ENCODE measurements at places on chromosomes 2 and 18. TPM values are rescaled to one million over a fixed set of nuclear protein-coding genes. Genes with fewer than 3 reads are reported as not detected.

DNA sequence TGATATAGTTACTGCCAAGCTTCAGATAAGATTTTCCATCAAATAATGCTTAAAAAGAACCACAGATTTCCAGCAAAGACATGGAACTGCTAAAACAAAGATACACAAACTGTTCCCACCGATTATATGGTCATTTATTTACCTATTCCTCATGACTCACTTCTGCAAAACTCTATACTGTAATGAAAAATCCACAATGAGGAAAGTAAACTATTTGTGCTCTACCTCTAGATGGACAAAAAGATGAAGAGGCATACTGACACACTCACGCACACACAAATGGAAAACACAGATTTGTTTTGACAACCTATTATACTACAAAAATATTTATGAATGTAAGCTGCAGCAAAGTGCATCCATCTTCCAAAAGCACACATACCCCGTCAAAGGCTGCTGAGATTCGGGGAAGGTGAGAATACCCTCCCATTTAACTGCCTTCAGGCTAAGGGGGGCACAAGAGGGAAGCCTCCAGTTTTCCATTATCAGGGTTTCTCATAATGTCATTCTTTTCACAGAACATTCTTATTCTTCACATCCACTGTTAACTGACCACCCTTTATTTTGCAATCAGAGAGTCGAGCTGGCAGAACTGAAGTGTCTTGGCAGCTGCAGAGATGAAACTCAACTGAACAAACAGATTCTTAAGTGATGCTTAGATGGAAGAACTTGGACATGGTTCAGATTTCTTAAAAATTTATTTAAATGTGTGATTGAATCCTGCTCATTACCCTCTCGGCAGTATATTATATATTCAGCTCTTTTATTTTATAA, 115.9 kb upstream of the TANK start:
- H3K27me3 ChIP-seq = no peaks in the 10 kb centered on the region
- no peaks in the 10 kb centered on the region for H3K4me1 ChIP-seq
- H3K27ac ChIP-seq = no peak overlapping the region
- H3K4me3 ChIP-seq = no peak overlapping the region
- no peaks in the 10 kb centered on the region for H3K36me3 ChIP-seq

- H3K36me3 ChIP-seq = no peaks in the 10 kb centered on the region
- no peak overlapping the region for H3K4me3 ChIP-seq
- H3K27ac ChIP-seq = no peak overlapping the region
Observed at GRCh38 chr2:168895771-168896170, 5.3 kb upstream of the G6PC2 start.

- no peak overlapping the region for H3K4me3 ChIP-seq
- DNase-seq = no peak
- no peak overlapping the region for H3K27ac ChIP-seq
- H3K36me3 ChIP-seq = no peaks in the 10 kb centered on the region
Observed at GRCh38 chr2:112980537-112980936, 2.7 kb downstream of the IL36G start.

DNA sequence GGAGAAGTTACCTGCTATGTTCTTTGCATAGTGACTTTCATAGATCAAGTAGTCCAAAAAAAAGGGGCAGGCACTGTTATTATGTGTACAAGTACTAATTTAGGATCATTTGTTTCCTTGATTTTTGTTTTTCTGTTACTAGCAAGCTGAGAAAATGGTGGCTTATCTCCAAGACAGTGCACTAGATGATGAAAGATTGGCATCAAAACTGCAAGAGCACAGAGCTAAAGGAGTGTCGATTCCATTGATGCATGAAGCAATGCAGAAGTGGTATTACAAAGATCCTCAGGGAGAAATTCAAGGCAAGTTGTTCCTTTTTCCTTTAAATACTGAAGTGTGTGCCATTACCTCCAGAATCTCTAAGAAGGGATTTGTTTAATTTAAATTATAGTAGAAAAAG, 19.6 kb upstream of the KCNJ13 start:
- H3K4me3 ChIP-seq = no peak overlapping the region
- no peaks in the 10 kb centered on the region for H3K4me1 ChIP-seq
- H3K36me3 ChIP-seq = peaks cover 58% of the 10 kb centered on the region
- H3K27me3 ChIP-seq = no peaks in the 10 kb centered on the region

DNA sequence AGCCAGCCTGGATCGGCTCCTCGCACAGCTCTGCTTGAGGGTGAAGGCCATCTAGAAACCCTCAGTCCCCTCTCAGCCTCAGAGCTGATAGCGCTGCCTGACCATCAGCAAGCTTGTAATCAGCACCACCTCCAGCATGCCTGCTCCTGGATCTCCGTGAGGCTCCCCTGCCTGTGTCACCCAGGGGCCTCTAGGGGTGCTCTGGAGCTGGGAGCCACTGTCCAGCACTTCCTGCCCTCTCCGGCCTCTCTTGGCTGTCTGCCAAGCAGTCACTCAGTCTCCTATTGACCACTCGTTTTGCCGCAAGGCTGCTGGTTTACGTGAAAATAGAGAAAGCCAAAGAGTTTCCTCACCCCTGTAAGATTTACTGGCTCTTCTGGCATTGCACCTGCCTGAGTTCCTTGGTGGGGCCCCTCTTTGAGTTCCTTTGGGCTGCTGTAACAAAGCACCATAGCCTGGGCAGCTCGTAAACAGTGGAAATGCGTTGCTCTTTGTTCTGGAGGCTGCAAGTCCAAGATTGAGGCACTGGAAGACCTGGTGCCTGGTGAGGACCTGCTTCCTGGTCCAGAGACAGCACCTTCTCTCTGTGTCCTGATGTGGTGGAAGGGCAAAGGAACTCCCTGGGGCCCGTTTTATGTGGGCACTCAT, 17.9 kb downstream of the CAPN10 start:
- H3K4me1 ChIP-seq = no peaks in the 10 kb centered on the region
- no peaks in the 10 kb centered on the region for H3K36me3 ChIP-seq
- H3K4me3 ChIP-seq = no peak overlapping the region
- no peak overlapping the region for H3K27ac ChIP-seq

GRCh38 chr2:121284463-121285449, at the start of gene TFCP2L1:
Gene TFCP2L1 (minus strand): TSS chr2:121285202. CDS start chr2:121285109, 93 bp downstream.
- H3K27me3 ChIP-seq = peaks cover 4% of the 10 kb centered on the region
- no peaks in the 10 kb centered on the region for H3K36me3 ChIP-seq
- H3K27ac ChIP-seq = no peak within 1 kb of the TSS
- DNase-seq = peak; percentile 42
- peak within 1 kb of the TSS; percentile 28 for H3K4me3 ChIP-seq

GRCh38 chr2:205293559-205293958, 388.7 kb upstream of the NRP2 start:
- H3K4me1 ChIP-seq = no peaks in the 10 kb centered on the region
- no peak overlapping the region for H3K4me3 ChIP-seq
- DNase-seq = no peak
- H3K27ac ChIP-seq = no peak overlapping the region
- H3K27me3 ChIP-seq = no peaks in the 10 kb centered on the region

DNA sequence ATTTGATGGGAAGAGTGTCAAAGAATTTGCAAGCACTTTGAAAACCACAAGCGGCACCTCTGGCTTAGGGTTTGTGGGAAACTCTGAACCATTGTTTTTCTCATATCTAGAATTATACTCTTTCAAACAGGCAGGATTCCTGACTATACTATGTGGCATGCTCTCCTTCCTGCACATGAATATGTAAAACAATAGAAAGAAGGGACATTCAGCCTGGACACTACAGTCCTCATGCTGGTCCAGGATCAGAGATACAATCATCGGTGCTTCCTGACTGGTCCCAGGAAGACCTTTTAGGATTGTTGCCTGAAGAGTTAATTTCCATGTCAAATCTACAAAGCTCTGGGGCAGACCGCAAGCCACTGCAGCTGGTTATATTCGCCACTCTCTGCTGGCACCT, 55.7 kb upstream of the RASGRP3 start:
- no peak overlapping the region for H3K4me3 ChIP-seq
- no peak for DNase-seq
- H3K27ac ChIP-seq = no peak overlapping the region
- no peaks in the 10 kb centered on the region for H3K36me3 ChIP-seq
- H3K27me3 ChIP-seq = no peaks in the 10 kb centered on the region

DNA sequence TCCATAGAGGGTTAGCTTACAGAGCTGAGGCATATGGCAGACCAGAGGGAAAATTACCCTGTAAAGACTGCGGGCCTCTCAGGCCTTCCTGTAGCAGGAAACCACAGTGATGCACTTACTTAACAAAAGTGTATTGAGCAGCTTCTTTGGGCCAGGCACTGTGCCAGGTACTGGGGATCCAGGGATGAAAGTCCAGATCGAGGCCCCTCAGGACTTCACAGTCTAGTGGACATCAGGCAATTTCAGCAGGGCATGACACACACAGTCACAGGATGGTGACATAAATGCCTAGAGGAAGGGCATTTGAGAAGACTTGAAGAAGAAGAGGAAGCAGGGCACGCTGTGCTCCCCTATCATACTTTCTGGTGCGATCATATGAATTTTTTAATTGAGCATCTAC, 71.7 kb downstream of the MARCO start:
- no peak overlapping the region for H3K4me3 ChIP-seq
- DNase-seq = no peak
- no peaks in the 10 kb centered on the region for H3K4me1 ChIP-seq
- H3K27ac ChIP-seq = no peak overlapping the region
- no peaks in the 10 kb centered on the region for H3K27me3 ChIP-seq

- no peaks in the 10 kb centered on the region for H3K27me3 ChIP-seq
- H3K4me1 ChIP-seq = no peaks in the 10 kb centered on the region
- no peaks in the 10 kb centered on the region for H3K36me3 ChIP-seq
- H3K27ac ChIP-seq = no peak overlapping the region
- no peak overlapping the region for H3K4me3 ChIP-seq
Observed at GRCh38 chr18:63480476-63480875, 3.7 kb downstream of the SERPINB5 start.

GRCh38 chr2:31660812-31661335, 80.1 kb upstream of the SRD5A2 start:
- no peaks in the 10 kb centered on the region for H3K4me1 ChIP-seq
- peaks cover 3% of the 10 kb centered on the region for H3K27me3 ChIP-seq
- no peak for DNase-seq

DNA sequence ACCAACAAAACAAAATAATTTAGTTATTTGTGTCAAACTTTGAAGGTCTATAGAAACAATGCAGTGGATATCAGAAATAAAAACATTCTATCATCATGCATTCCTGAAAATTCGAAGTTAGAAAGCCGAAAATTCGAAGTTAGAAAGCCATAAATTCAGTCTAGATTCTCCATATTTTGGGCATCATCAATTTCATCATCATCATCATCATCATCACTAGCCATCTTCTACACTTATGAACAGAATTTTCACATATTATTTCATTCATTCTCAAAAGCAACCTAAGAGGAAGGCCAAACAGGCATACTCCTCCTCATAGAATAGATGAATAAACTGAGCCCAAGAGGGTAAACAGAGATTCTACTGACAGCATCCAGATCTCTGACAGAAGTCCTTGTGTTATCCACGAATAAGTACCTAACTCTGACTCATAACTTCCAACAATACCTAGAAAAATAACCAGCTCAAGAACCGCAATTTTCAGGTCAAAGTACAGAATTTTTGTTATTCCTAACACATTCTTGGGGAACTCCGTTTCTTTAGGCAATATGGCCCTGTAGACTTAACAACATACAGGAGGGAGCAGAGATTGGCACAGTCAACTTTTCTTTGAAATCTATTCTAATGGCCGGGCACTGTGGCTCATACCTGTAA, 84.7 kb downstream of the TCF4 start:
- no peaks in the 10 kb centered on the region for H3K36me3 ChIP-seq
- H3K27ac ChIP-seq = no peak overlapping the region
- H3K4me1 ChIP-seq = peaks cover 13% of the 10 kb centered on the region
- no peak for DNase-seq
- no peaks in the 10 kb centered on the region for H3K27me3 ChIP-seq

GRCh38 chr2:238106339-238106697, 6.2 kb downstream of the ESPNL start:
- no peaks in the 10 kb centered on the region for H3K36me3 ChIP-seq
- H3K4me1 ChIP-seq = peaks cover 45% of the 10 kb centered on the region
- H3K27me3 ChIP-seq = no peaks in the 10 kb centered on the region
- no peak overlapping the region for H3K4me3 ChIP-seq

- H3K36me3 ChIP-seq = no peaks in the 10 kb centered on the region
- H3K27ac ChIP-seq = no peak overlapping the region
- no peaks in the 10 kb centered on the region for H3K27me3 ChIP-seq
- H3K4me3 ChIP-seq = no peak overlapping the region
Observed at GRCh38 chr2:46601328-46601963, 122.1 kb downstream of the TMEM247 start.

DNA sequence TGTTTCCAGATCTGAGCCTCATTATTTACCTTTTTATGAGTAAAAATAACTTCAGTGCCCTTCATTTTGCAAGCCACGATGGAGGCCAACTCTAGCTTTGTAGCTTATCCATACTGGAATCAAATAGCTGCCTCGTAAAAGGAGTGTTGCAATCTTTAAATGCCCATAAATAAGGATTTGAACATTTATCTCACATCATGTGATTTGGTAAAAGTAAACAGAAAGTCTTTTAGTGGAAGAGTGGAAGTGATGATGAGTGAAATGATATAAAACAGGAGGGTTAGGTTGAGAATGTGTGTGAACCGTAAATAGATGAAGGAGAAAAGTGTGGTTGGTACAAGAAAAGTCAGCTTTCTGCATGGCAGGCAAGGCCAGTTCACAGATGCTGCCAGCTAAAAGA, 348.9 kb downstream of the OSR1 start:
- H3K27ac ChIP-seq = no peak overlapping the region
- H3K4me1 ChIP-seq = no peaks in the 10 kb centered on the region
- no peak overlapping the region for H3K4me3 ChIP-seq
- DNase-seq = no peak
- H3K36me3 ChIP-seq = no peaks in the 10 kb centered on the region

DNA sequence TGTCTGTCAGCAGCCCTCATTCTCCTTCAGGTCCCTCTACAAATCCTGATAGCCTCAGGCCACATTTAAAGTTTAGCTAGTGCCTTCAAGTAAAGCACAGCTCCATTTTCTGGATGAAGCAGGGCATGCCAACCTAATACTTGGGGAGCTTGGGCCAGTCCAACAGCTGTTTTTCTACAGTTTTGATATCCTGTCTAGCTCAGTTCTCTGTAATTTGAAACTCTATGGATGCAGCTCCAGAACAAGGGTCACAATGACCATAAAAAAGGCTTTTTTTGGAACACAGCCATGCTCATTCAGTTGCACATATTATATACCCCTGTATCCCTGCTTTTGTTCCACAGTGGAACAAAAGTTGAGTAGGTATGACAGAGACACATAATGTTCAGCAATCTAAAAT, 373.5 kb downstream of the SUCLG1 start:
- no peak for DNase-seq
- H3K27ac ChIP-seq = no peak overlapping the region
- no peak overlapping the region for H3K4me3 ChIP-seq
- H3K27me3 ChIP-seq = no peaks in the 10 kb centered on the region
- no peaks in the 10 kb centered on the region for H3K4me1 ChIP-seq

GRCh38 chr18:36772241-36772723, 56.5 kb downstream of the TPGS2 start:
- no peaks in the 10 kb centered on the region for H3K27me3 ChIP-seq
- H3K36me3 ChIP-seq = no peaks in the 10 kb centered on the region
- DNase-seq = no peak
- peaks cover 6% of the 10 kb centered on the region for H3K4me1 ChIP-seq
- H3K27ac ChIP-seq = no peak overlapping the region

ADGRF3 gene
- 1.5 TPM for polyA plus RNA-seq

LRATD1 gene
- not detected for polyA plus RNA-seq

SCG2 gene
- 0.12 TPM for polyA plus RNA-seq

CFAP65 gene
- polyA plus RNA-seq = not detected

CPO gene
- polyA plus RNA-seq = not detected

CYBRD1 gene
- polyA plus RNA-seq = 0.07 TPM

C1QL2 gene
- not detected for polyA plus RNA-seq

DQX1 gene
- polyA plus RNA-seq = 0.46 TPM

PARD6G gene
- polyA plus RNA-seq = not detected

Measured in B cell (primary cell).